ENCODE measurements at places on chromosomes 4 and X.

GRCh38 chr4:15020502-15021286 lies 18.4 kb downstream of the CPEB2 start:
- no peak for DNase-seq

GRCh38 chrX:124346117-124346876 lies at the start of gene SH2D1A:
SH2D1A (plus strand) TSS chrX:124346563; CDS start chrX:124346643, 80 bp downstream.
- no peak for DNase-seq

- DNase-seq, result no peak
Measured at GRCh38 chr4:113899271-113900070, 80.0 kb downstream of the ARSJ start.

DNA sequence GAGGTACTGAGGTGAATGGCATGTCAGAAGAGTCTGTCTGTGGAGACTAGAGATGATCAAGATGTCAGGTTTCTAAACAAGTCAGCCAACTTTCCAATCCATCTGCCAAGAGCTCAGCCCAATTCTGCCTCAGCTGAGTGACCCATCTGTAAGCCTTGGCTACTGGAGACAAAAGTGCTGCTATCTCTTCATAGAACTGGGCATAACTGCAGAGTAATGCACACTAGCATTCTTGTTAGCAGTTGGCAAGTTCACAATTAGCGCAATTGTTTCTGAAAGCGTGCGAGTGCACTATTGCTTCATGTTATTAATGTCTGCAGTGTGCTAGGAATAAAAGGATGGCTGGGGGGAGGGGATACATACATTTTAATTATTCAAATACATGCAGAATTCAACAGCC lies 32.9 kb upstream of the SH3D19 start:
- no peak for DNase-seq

DNA sequence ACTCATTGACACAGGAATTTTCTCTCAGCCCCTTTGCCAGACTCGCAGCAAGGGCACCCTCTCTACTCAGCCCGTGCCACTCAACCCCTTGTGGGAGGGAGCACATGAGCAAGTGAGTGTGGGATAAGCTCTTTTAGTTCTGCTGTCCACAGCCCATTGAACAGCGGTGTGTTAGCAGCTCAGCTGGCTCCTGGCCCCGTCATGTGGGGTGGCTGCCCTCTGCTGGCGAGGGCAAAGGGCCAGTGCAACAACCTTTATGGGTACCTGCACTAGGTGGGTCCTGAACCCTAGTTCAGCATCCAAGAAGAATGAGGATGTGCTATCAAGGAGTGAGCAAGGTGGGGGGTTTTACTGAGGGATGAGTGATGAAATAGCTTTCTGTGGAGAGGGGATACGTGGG lies 85.0 kb upstream of the ZNF81 start:
- peak; percentile 78 for DNase-seq

DNA sequence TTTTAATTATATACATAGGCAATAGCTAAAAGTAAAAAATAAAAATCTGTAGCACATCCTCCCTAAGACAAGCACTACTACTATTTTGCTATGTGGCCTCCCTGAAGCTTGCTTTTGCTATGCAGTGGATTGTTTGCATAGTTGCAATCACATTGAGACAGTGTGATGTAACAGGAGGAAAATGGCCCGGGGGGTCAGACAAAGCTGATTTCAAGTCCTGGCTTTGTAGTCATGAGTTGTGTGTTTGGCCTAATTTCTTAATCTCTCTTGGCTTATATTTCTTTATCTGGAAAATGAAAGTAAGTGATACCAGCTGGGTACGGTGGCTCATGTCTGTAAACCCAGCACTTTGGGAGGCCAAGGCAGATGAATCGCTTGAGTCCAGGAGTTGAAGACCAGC lies 166.6 kb downstream of the LHFPL1 start:
- DNase-seq, result no peak

DNA sequence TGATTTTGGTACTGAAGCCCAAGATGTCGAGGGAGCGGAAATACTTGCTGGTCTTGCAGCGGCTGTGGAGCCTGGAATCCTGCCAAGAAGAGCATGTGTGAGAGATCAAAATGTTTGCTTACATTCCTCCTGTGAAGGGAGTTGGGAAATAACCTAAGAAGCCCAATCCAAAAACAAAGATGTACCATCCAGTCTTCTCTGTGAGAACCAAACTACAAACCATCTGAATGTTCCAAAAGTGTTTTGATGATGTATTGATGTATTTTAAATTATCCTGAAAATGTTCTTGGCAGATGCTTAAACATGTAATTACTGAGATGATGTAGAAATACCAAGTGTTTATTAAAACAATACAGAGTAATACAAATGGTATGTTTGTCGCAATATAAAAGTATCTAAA lies 10.1 kb upstream of the ADH1A start:
- DNase-seq, result no peak

DNA sequence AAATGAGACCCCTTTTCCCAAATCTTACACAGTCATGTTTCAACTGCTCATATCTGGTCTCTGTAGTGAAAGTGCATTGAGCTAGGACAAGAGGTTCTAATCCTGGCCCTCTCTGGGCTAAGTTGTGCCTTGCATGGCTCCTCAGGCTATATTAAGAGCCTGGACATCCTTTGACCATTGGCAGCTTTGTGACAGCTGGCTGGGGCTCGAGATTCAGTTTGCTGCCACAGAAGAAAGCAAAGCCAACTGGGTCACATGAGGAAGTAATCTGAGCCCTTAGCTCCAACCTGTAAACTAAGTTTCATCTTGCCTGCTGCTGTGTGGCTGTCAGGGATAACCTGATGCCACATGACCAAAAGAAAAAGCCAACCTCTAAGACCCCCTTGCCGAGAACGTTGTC lies 51.8 kb upstream of the JADE1 start:
- peak; percentile 60 for DNase-seq

DNA sequence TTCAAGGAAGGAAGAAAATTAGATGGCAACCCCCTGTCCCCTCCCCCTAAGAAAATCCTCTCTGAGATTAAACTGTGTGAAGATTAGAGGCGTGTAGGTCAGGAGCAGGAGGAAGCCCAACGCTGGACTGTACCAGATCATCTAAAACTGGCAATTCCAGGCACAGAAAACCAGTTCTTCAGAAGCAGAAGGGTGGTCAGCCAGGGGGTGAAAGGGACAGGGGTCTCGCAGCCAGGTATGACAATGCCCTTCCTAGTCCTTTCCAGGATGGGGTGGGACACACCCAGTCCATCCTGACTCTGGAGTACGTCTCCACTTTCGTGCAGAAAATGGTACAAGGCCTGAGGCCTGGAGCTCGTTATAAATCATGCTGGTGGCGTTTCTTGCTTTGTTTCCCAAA lies 3.3 kb upstream of the RHOH start:
- no peak for DNase-seq

DNA sequence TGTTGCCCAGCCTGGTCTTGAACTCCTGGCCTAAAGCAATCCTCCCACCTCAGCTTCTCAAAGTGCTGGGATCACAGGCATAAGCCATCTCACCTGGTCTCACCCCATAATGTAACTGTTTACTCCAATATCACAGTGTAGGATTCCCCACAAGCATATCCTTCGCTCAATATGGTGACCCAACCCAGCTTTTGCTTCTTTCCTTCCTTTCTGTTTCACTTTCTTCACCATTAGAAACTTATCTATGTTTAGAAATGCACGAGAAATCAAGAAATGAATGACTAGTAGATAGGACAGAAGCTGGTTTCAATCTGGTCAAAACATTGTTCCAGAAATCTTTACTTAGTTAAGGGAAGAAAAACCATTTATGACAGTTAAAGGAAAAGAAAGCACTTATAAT lies 18.9 kb downstream of the TSPAN5 start:
- no peak for DNase-seq

GRCh38 chr4:104879367-104879766 lies 267.3 kb upstream of the TET2 start:
- DNase-seq, result no peak

GRCh38 chr4:151887031-151887815 lies 126.4 kb upstream of the GATB start:
- DNase-seq, result no peak

Measured in endodermal cell (in vitro differentiated cells).